Frontal cortex (tissue), 4 donors: ENCODE measurements at places on chromosomes 5 and 9. TPM values are rescaled to one million over a fixed set of nuclear protein-coding genes. Genes with fewer than 3 reads are reported as not detected.

Gene SHISAL2B
- total RNA-seq: not detected

Gene AK6
- total RNA-seq: 12.6 TPM

Gene IL11RA
- 5.3 TPM for total RNA-seq

Gene INSL4
- not detected for total RNA-seq

Gene CFAP77
- total RNA-seq: not detected

Gene CCL27
- total RNA-seq: 0.41 TPM

Gene FAM153A
- 2.4 TPM for total RNA-seq

Gene MZB1
- not detected for total RNA-seq

DNA sequence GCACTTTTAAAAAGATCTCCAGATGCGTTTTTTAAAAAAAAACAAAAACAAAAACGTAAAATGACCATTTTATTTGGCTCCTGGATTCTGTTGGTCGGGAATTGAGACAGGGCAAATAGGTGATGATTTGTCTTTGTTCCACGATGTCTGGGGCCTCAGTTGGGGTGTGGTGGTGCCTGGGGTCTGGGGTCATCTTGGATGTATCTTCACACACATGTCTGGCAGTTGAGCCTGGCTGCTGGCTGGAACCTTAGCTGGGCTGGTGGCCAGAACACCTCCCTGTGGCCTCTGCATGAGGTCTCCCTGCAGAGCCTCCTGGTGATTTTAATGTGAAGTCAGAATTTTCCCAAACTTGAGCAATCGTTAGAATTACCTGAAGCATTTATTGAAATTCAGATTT, 42.5 kb upstream of the BASP1 start:
- no peak for DNase-seq

DNA sequence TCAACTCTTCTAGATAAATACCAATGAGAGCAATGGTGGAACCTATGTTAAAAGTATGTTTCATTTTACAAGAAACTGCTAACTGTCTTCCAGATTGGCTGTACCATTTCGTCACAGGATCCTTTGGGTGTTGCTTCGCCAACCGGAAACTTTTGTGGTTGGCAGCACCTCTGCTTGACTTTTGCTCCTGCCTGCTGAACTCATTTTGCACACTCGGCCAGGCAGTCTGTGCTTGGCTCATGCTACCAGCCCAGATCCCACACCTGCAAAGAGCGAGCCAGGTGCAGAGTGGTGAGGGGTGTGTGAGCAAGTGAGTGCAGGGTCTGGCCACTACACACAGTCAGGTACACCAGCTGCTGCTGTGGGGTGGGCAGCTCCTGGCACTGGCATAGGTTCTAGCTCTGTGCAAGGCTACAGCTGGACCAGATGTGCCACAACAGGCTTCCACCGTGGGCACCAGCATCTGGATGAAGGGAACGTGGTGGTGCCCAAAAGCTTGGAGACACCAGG, 422.3 kb downstream of the PRR16 start:
- DNase-seq: no peak

DNA sequence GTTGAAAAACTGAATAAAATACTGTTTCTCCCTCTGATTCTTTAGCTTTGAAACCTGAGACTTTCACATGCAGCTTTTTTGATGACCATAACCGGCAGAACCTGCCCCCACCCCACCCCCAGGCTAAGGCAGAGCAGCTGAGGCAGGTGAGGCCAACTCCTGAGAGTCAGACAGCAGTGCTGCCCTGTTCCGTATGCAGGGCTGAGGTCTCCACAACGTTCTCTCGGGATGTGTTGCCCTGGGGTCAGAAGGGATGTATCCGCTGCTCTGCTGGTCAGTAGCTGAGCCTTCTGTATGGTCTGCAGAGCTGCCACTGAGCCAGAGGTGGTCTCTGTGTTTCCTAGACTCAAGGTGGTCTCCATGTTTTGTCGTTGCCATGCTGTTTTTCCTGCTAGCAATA, 190.5 kb downstream of the AOPEP start:
- DNase-seq: no peak

DNA sequence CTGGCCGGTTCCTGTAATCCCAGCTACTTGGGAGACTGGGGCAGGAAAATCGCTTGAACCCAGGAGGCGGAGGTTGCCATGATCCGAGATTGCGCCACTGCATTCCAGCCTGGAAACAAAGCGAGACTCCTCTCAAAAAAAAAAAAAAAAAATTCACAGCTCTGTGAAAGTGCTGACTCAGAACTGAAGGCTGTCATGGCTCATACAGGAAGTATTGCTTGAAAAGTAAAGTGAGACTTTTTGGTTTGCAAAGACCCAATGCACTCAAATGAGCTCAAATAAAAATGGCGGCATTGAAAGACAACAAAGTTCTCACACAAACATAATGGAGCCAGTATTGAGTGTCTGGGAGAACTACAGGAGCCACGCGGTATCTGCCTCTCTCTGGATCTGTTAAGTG, 202.1 kb downstream of the FBXL7 start:
- DNase-seq: no peak

DNA sequence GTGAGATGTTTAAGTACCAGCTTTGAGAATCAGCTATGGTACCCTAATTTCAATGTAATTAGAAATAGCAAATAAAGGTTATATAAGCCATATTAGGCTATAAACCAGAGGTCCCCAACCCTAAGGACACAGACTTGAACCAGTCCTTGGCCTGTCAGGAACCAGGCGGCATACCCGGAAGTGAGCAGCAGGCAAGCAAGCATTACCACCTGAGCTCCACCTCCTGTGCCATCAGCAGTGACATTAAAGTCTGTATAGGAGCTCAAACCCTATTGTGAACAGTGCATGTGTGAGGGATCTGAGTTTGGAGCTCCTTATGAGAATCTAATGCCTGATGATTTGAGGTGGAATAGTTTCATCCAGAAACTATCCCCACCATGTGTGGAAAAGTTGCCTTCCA, 1009.5 kb downstream of the PTPRD start:
- no peak for DNase-seq

DNA sequence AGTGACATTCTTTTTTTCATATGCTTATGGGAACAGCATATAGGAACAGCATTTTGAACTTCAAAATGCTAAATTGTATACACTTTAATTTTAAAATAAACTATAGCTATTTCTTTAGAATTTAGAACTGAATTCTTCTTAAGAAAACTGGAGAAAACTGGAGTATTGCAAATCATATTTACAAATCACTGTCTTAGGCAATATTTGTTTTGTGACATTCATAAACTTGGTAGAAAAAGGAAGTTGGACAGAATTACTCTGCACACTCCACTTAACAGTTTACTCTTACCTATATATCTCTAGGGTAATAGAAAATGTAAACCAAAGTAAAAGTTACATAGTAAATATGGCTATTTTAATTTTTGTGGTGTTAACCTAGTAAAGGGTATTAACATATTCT, 3.1 kb downstream of the DMRTA1 start:
- DNase-seq: no peak

DNA sequence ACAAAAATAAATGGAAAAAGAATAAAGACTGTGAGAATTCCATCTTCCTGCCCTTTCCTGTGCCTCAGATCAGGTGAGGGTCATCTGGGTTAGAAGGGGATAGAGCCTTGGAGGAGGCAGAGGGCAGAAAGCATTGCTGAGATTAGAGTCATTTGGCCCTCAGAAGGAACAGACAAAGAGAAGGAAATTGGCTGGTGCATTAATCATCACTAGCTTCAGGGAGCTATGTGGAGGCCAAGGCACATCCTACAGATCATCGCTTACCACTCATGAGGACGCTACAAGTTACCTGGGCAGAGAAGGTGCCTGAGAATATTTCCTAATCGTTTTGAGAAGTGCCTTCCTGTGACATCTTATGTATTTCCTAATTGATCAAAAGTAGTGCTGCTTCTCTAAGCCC, 74.5 kb downstream of the C7 start:
- no peak for DNase-seq

DNA sequence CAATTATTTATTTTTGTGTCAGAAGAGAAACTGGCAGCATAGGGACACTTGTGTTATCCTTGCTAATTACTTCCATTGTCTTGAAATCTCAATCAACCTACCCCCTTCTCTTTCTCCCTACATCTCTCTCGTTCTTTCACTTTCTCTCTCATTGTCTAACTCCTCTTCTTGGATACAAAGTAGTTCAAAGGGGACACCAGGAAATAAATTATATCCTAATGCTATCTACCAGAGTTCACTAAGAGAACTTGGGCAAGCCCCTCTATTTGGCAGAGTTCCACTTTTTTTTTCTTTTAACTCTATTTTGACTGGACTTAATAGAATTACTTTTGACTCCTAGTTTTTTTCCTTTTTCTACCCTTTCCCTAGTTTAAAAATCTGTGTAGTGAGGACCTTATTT, 102.2 kb downstream of the MEF2C start:
- DNase-seq: no peak

DNA sequence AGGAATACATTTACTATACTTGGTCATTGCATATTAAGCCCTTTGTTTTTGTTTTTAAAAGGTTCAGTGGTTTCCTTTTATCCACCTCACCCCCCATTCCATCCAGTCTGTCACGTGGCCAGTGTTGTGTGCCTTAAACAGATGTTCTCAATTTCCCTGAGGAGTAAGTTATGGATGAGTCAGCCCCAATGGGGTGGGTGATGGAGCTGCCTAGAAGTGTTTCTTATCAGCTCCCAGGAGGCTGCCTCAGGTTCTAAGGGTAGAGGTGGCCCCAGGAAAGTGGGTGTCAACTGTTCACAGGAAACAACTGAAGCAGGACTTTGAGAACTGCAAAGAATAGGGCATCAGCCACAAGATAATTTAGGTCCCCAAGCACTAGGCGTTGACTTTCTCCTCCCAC, 41.1 kb downstream of the ACTBL2 start:
- no peak for DNase-seq

DNA sequence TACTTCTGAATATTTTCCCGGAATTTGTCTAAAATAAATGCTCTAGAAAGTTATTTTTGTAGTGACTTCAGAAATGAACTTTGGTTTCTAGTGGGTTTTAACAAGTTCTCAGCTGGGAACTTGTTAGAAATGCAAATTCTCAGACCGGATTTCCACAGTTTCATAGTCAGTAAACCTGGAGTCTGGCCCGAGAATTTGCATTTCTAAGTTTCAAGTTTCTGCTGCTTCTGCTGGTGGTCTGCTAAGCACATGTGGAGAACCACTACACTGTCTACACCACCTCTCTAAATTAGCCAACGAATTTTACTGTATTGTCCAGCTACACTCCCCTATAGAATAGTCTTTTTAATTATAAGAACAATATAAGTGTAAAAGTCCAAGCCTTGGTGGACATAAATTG, 208.0 kb downstream of the CHSY3 start:
- no peak for DNase-seq

- no peak for DNase-seq
Measured at GRCh38 chr5:35223787-35224395, 6.4 kb downstream of the PRLR start.

GRCh38 chr5:142500227-142500905, 175.5 kb upstream of the SPRY4 start:
- no peak for DNase-seq

DNA sequence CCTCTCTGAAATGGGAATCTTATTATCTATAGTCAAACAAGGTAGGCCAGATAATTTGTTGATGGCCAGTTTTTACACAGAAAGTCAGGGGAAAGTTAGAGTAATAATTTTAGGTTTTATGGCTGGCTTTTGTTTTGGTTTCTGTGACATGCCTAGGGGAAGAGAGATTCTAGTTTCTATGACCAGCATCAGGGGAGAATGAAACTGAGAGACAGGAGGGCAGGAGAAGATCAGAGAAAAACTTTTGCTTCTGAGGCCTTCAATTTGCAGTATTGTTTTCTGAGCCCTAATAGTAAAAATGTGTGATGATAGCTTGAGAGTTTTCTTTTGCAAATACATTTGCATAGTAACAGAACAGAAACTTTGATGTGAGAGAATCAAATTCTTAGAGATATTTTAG, 564.3 kb downstream of the ZNF608 start:
- no peak for DNase-seq

DNA sequence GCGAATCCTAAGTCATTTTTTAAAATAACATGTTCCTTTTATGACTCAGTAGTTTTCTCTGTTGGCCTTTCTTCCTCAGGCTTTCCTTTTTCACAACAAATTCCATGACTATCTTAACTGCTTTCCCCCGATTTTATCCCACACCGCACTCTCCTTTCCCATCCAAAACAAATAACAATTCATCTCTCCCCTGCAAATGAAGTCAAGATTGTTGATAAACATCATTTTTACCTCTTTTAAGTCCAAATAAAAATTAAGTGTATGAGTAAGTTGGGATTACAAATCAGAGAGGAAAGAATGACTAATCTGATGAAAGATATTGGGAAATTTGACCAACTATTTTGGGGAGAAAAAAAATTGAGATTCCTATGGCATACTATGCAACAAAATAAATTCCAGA, 47.3 kb downstream of the SEC61B start:
- no peak for DNase-seq

- DNase-seq: no peak
Measured at GRCh38 chr5:10562201-10563109, 1.4 kb upstream of the ANKRD33B start.

DNA sequence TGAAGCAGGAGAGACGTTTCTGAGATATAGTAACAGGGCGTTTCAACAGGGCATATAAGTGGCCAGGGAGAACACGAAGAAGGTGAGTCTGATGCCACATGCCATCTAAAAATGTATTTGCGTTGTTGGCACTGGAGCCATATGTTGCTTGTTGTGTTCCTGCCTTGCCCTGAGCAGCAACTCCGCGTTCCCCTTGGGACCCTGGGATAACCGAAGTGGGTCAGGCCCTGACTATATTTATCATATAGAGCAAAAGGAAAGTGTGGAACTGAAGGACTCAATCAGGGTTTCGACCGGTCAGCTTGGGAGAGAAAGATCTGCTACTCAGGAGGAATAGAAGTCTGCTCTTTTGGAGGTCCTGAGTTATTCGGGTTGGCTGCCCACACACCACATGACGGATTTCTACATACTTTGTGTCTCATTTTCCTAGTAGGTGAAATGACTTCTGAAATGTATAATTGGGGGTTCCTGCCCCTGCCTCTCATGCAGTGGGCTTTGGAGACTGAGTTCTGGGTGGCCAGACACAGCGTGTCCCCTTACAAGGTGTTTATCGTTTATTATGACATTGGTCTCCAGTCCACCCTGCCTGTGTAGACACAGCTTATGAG, 3.0 kb downstream of the STC2 start:
- no peak for DNase-seq
